ENCODE measurements at places on chromosomes 7 and 10. TPM values are rescaled to one million over a fixed set of nuclear protein-coding genes. Genes with fewer than 3 reads are reported as not detected.

Gene FFAR4
- total RNA-seq = 0.25 TPM

Gene ZNF488
- not detected for total RNA-seq

Gene FOXL3
- total RNA-seq = not detected

Gene SPDYE1
- not detected for total RNA-seq

Gene SLC13A4
- total RNA-seq = 0.17 TPM

Gene UNCX
- not detected for total RNA-seq

Gene UCN3
- total RNA-seq = not detected

Gene ARMC10
- total RNA-seq = 22.4 TPM

Gene MICU1
- 32.3 TPM for total RNA-seq

- H3K4me3 ChIP-seq = no peak overlapping the region
- H3K27me3 ChIP-seq = no peaks in the 10 kb centered on the region
- no peaks in the 10 kb centered on the region for H3K36me3 ChIP-seq
- DNase-seq = no peak
- no peak overlapping the region for H3K27ac ChIP-seq
Measured at GRCh38 chr7:136874393-136875032, 6.1 kb downstream of the CHRM2 start.

GRCh38 chr10:11298116-11298515 lies 280.4 kb downstream of the CELF2 start:
- H3K27ac ChIP-seq = no peak overlapping the region
- no peaks in the 10 kb centered on the region for H3K4me1 ChIP-seq
- no peak for DNase-seq
- H3K27me3 ChIP-seq = no peaks in the 10 kb centered on the region
- H3K4me3 ChIP-seq = no peak overlapping the region

GRCh38 chr10:482848-483247 lies 206.6 kb downstream of the DIP2C start:
- H3K36me3 ChIP-seq = no peaks in the 10 kb centered on the region
- no peak overlapping the region for H3K27ac ChIP-seq
- no peak overlapping the region for H3K4me3 ChIP-seq
- DNase-seq = no peak
- H3K27me3 ChIP-seq = no peaks in the 10 kb centered on the region
- no peaks in the 10 kb centered on the region for H3K4me1 ChIP-seq

DNA sequence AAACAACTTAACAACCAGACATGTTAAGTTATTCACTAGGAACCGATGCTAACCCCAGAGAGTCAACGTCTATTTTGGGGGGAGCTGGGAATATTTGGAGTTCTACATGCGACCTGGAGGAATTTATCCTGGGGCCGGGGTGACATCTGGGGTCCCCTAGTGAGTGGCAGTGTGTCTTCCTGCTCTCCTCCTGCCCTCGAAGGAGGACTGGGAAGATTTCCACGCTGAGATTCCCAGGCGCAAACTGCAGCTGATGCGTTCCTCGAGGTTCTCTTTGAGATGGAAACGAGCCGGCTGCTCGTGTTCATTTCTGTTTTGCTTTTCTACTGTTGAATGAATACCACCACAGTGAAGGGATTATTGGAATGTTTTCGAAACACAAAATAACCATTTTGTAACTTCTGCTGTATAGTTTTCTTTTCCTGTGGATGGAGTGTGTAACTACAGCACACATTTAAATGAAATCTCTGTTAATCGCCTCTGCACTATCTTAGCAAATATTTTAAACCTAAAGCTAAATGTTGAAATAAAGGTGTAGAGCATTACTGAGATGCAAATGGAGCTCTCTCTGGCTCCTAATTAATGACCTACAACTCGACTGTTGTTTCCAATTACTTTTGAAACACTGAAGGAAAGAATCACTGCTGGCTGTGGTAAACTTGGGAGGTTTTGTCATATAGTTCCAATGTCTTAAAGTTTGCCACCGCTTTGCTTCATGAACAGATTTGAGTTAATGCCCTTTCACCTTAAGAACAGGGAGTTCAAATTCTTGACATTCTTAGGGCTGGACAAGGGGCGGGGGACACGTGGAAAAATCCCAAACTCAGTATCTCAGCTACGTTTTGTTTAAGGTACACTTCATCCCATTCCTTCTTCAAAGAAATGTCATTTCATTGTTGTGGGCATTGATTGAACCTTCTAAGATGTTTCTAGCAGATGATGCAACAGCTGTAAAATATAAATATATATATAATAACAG lies 21.1 kb downstream of the GATA3 start:
- H3K4me1 ChIP-seq = no peaks in the 10 kb centered on the region
- no peaks in the 10 kb centered on the region for H3K27me3 ChIP-seq
- H3K27ac ChIP-seq = no peak overlapping the region

- no peaks in the 10 kb centered on the region for H3K27me3 ChIP-seq
- no peak overlapping the region for H3K4me3 ChIP-seq
- H3K36me3 ChIP-seq = no peaks in the 10 kb centered on the region
- no peak overlapping the region for H3K27ac ChIP-seq
Measured at GRCh38 chr7:82609746-82610145, 166.2 kb upstream of the CACNA2D1 start.

GRCh38 chr10:122560279-122560804 lies at the start of gene DMBT1:
DMBT1 (plus strand) TSS chr10:122560754; CDS start chr10:122560771, 17 bp downstream.
- DNase-seq = no peak
- no peak within 1 kb of the TSS for H3K27ac ChIP-seq
- H3K4me1 ChIP-seq = no peaks in the 10 kb centered on the region
- H3K36me3 ChIP-seq = no peaks in the 10 kb centered on the region
- H3K4me3 ChIP-seq = no peak within 1 kb of the TSS

DNA sequence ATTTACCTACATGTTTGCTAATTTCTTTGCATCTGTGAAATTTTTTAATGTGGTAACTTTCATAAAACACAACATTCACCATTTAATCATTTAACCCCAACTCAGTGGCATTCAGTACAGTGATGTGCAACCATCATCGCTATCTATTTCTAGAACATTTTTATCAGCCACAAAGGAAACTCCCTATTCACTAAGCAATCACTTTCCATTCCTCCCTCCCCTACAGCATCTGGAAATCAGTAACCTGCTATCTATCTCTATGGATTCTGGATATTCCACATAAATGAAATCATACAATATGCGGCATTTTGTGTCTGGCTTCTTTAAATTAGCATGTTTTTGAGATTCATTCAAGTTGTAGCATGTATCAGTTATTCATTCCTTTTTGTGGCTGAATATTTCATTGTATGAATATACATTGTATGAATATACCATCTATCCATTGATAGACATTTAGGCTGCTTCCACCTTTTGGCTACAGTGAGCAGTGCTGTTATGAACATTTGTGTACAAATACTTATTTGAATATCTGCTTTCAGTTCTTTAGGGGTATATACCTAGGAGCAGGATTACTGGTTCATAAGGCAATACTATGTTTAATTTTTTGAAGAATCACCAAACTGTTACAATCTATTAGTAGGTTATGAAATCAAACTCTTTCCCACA lies 19.4 kb upstream of the BPGM start:
- no peak for DNase-seq
- no peaks in the 10 kb centered on the region for H3K4me1 ChIP-seq
- no peaks in the 10 kb centered on the region for H3K27me3 ChIP-seq
- no peaks in the 10 kb centered on the region for H3K36me3 ChIP-seq

DNA sequence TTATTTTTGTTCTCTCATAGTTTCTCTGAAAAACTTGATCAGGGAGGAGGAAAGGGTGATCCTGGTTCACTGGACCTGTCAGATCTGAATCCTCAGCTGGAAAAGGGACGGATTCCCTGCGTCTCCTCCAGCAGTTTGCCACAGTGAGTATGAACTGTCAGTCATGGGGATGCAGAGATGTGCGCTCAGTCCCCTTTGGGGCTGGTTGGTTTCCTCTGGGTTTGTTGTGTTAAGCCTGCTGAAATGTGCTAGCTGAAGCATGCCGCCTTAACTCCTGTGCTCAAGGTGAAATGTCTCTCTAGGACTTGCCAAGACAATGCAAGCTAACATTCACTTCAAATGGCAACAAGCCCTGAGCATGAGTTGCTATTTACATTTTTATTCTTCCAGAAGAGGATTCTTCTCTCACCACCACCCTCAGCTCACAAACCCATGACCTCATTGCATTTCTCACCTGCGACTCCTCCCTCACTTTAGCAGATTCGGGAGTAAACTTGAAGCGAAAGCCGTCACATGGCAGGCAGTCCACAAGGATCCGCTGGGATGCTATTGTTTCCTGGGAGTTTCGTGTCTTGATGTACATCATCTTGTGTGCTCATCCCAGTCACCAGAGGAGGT lies 192.9 kb upstream of the FZD8 start:
- no peaks in the 10 kb centered on the region for H3K27me3 ChIP-seq
- no peaks in the 10 kb centered on the region for H3K36me3 ChIP-seq

- H3K4me3 ChIP-seq = no peak overlapping the region
- H3K4me1 ChIP-seq = peaks cover 9% of the 10 kb centered on the region
- peak; percentile 54 for DNase-seq
- H3K27me3 ChIP-seq = no peaks in the 10 kb centered on the region
Measured at GRCh38 chr7:149774237-149775175, 1.1 kb upstream of the ZNF467 start.

GRCh38 chr7:27586825-27587224 lies 75.9 kb downstream of the HIBADH start:
- no peaks in the 10 kb centered on the region for H3K36me3 ChIP-seq
- no peaks in the 10 kb centered on the region for H3K27me3 ChIP-seq
- no peak overlapping the region for H3K27ac ChIP-seq
- no peak overlapping the region for H3K4me3 ChIP-seq

DNA sequence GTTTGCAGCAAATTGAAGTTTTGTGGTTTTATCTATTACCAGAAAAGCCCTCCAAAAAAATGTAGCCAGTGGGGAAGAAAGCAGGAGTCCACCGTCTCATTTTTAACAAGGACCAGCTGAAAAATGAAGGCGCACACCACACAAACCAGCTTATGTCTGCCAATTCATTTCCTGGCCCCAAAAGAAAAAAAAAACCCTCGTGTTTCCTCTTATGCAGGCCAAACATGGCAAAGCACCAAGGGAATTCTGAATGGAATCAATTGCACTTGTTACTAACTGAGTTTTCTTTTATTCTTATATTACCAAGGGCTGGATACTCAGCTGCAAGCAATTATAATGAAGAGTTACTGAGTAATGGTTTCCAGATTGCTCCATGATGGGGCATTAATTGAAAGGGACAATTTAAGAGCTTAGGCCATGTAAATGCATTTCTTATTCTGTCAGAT lies 428.3 kb upstream of the NPVF start:
- DNase-seq = no peak
- H3K27me3 ChIP-seq = no peaks in the 10 kb centered on the region
- H3K36me3 ChIP-seq = no peaks in the 10 kb centered on the region
- H3K4me3 ChIP-seq = no peak overlapping the region
- H3K27ac ChIP-seq = no peak overlapping the region
- H3K4me1 ChIP-seq = no peaks in the 10 kb centered on the region

- no peaks in the 10 kb centered on the region for H3K4me1 ChIP-seq
- no peaks in the 10 kb centered on the region for H3K27me3 ChIP-seq
- no peak overlapping the region for H3K27ac ChIP-seq
- DNase-seq = no peak
- no peaks in the 10 kb centered on the region for H3K36me3 ChIP-seq
- H3K4me3 ChIP-seq = no peak overlapping the region
Measured at GRCh38 chr7:74058486-74058885, 25.1 kb upstream of the LIMK1 start.

GRCh38 chr7:133696056-133696455 lies 431.1 kb upstream of the LRGUK start:
- no peaks in the 10 kb centered on the region for H3K27me3 ChIP-seq
- H3K4me1 ChIP-seq = no peaks in the 10 kb centered on the region
- no peak for DNase-seq
- no peak overlapping the region for H3K4me3 ChIP-seq
- H3K27ac ChIP-seq = no peak overlapping the region

DNA sequence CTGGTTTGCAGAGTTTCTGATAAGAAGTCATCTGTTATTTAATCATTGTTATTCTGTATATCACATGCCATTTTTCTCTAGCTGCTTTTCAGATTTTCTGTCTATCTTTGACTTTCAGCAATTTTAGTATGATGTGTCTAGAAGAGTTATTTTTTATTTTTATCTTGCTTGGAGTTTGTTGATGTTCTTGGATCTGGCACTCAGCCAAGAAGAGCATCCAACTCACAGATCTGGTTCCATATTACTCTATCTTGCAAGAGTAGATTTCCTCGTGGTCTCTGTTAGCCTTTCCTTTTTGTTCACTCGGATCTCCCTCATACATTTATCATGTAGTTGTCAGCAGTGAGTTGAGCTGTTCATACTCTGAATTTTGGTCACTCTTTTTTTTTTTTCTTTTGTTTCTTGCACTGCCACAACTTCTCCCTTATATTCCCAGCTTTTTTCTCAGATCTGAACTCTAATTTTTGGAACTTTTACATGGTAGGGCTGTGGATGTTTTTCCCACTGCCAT lies 54.8 kb upstream of the CALCR start:
- no peaks in the 10 kb centered on the region for H3K27me3 ChIP-seq
- no peak overlapping the region for H3K27ac ChIP-seq
- no peaks in the 10 kb centered on the region for H3K4me1 ChIP-seq
- H3K36me3 ChIP-seq = no peaks in the 10 kb centered on the region

- no peaks in the 10 kb centered on the region for H3K4me1 ChIP-seq
- no peak overlapping the region for H3K4me3 ChIP-seq
- no peak for DNase-seq
- no peaks in the 10 kb centered on the region for H3K36me3 ChIP-seq
- H3K27ac ChIP-seq = no peak overlapping the region
Measured at GRCh38 chr10:52895059-52895458, 122.5 kb upstream of the MBL2 start.

GRCh38 chr10:112467541-112468075 lies 20.6 kb downstream of the VTI1A start:
- H3K27ac ChIP-seq = no peak overlapping the region
- no peaks in the 10 kb centered on the region for H3K27me3 ChIP-seq
- no peak for DNase-seq
- no peak overlapping the region for H3K4me3 ChIP-seq
- no peaks in the 10 kb centered on the region for H3K36me3 ChIP-seq
- no peaks in the 10 kb centered on the region for H3K4me1 ChIP-seq

DNA sequence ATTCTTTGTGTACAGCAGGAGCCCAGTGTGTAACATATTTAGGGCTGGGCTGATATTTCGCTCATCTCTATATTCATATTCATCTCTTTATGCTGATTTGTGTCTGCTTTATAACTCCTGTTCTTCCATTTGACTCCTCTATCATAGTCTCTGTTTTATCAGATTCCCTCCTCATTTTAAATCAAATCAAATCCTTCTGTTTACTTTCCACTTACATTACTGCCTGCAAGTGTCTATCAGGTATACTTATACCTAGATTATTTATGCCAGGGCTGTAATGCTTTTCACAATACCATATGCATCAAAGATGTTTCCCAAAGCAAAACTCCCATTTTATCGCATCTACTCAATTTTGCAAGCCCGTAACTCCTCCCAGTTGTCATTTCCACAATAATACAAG lies 990.7 kb downstream of the SORCS1 start:
- no peaks in the 10 kb centered on the region for H3K36me3 ChIP-seq
- no peak overlapping the region for H3K27ac ChIP-seq
- H3K4me3 ChIP-seq = no peak overlapping the region
- no peaks in the 10 kb centered on the region for H3K27me3 ChIP-seq
- DNase-seq = no peak

DNA sequence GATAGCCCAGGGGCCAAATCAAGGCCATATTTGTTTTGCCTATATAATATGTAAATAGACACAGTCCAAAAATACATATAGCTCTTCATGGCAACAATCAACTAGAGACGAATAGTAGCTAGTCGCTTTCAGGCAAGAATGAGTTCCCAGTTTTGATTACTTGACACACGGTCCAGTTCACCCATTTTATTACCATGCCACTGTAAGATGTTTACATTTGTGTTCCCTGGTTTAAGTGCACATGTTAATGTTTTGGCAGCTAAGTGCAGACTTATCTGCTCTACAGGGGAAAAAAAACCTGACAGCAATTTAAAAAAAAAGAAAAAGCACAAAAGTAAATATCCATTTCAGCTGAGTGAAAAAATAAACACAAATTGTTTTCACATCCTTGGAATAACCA lies 213.1 kb downstream of the TPK1 start:
- H3K36me3 ChIP-seq = no peaks in the 10 kb centered on the region
- H3K27me3 ChIP-seq = no peaks in the 10 kb centered on the region
- H3K4me3 ChIP-seq = no peak overlapping the region
- no peaks in the 10 kb centered on the region for H3K4me1 ChIP-seq
- DNase-seq = no peak

Data from right lobe of liver (tissue), 6 donors.